Right atrium auricular region (tissue), 2 donors: ENCODE measurements at places on chromosomes 5 and 9. TPM values are rescaled to one million over a fixed set of nuclear protein-coding genes. Genes with fewer than 3 reads are reported as not detected.

IL7R gene
- 3.2 TPM for total RNA-seq

DNA sequence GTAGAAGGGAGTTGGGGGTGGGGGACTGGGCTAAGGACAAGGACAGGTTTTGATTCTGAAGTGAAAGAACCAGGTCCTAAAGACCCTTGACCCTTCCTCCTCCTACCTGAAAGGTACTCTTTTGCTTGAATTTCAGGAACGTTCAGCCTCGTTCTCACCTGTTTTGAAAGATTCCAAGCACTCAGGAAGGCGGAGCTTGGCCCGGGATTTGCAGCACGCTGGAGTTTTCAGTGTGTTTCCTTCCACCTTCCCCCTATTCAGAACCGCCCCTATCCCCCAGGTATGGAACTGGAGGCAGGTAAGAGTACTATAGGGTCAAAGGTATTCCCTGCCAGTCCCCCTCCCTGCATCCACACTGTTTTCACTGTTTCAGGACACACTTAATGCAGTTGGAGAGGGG lies 7.1 kb downstream of the EGR1 start:
- H3K27ac ChIP-seq = no peak overlapping the region
- H3K27me3 ChIP-seq = no peaks in the 10 kb centered on the region
- no peak for DNase-seq
- H3K36me3 ChIP-seq = peaks cover 9% of the 10 kb centered on the region
- H3K4me3 ChIP-seq = no peak overlapping the region

DNA sequence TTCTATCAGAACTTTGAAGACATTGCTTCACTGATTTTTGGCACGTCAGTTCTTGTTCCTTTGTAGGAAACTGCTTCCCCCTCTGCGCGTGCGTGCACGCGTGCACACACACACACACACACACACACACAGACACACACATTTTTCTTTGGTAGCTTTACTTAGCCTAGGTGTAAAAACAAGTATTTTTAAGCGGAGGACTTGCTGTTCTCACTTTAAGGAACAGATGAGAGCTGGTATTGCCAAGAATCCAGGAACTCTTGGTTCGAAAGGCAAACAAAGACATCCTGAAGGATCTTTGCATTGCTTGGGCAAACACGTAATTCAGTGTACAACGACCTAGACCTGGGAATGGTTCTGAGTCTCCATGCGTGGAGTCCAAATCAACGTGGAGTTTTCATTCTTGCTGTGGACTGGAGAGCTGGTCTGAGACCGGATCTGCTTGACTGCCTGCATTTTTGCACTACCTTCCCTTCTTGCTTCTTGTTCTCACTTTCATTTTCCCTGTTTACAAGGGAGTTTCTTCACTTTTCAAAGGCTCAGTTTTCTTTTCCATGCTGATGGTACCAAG lies 8.2 kb downstream of the TMEM268 start:
- no peaks in the 10 kb centered on the region for H3K27me3 ChIP-seq
- no peak overlapping the region for H3K4me3 ChIP-seq
- DNase-seq = no peak
- H3K4me1 ChIP-seq = no peaks in the 10 kb centered on the region
- H3K36me3 ChIP-seq = no peaks in the 10 kb centered on the region

DNA sequence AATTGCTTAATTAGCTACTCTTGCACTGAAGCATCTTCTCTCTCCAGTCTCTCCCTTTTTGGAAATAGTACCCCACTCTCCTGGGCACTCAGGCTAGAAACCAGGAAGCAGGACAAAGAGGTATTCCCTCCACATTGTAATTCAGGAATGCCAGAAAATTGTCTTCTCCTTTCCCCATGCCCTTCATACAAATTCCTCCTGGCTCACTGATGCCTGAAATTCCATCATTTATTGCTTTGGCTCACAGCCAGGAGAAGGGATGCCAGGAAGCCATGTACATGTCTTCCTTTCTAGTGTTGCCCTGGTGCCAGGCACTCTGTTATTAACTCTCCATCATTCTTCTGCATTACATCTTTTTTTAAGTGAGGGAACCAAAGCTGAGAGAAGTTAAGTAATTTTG lies 716.5 kb upstream of the C9orf72 start:
- H3K27ac ChIP-seq = no peak overlapping the region
- H3K4me3 ChIP-seq = no peak overlapping the region

ZFYVE16 gene
- 27.8 TPM for total RNA-seq

MCC gene
- total RNA-seq = 28.8 TPM

DNA sequence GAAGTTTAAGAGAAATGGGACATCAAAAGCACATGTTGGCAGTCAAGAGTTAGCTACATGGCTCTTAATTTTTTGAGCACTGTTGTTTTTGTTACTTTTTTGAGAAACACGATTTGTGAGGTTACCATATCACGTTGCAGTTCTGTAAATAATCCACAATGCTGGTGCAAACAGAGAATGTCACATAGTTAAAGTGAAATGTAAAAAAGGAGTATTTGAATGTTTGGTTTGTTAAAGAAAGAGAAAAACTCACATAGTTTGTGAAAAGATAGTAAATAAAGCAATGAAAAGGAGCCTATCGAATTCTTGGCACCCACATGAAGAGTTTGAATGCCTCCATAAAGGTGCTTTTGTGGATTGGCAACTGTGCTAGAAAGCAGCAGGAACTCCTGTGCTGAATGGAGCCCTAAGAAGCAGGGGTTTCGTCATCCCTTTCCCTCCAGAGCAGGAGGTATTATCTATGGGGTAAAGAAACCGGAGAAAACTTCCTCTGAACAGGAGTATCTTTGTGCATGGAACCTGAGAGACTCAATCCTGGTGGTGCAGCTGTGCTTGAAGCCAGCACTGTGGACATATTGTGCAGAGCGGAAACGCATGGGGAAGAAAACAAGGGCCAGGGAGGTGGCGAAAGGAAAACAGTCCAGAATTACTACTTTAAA lies 148.5 kb upstream of the OTULINL start:
- no peak overlapping the region for H3K4me3 ChIP-seq
- no peaks in the 10 kb centered on the region for H3K27me3 ChIP-seq
- no peak for DNase-seq
- no peak overlapping the region for H3K27ac ChIP-seq

- H3K36me3 ChIP-seq = peaks cover 27% of the 10 kb centered on the region
- H3K27me3 ChIP-seq = no peaks in the 10 kb centered on the region
- DNase-seq = no peak
- no peak overlapping the region for H3K27ac ChIP-seq
These were observed 41.1 kb upstream of the ALDOB start for GRCh38 chr9:101476576-101477208.

GABRB2 gene
- 0.37 TPM for total RNA-seq

DNA sequence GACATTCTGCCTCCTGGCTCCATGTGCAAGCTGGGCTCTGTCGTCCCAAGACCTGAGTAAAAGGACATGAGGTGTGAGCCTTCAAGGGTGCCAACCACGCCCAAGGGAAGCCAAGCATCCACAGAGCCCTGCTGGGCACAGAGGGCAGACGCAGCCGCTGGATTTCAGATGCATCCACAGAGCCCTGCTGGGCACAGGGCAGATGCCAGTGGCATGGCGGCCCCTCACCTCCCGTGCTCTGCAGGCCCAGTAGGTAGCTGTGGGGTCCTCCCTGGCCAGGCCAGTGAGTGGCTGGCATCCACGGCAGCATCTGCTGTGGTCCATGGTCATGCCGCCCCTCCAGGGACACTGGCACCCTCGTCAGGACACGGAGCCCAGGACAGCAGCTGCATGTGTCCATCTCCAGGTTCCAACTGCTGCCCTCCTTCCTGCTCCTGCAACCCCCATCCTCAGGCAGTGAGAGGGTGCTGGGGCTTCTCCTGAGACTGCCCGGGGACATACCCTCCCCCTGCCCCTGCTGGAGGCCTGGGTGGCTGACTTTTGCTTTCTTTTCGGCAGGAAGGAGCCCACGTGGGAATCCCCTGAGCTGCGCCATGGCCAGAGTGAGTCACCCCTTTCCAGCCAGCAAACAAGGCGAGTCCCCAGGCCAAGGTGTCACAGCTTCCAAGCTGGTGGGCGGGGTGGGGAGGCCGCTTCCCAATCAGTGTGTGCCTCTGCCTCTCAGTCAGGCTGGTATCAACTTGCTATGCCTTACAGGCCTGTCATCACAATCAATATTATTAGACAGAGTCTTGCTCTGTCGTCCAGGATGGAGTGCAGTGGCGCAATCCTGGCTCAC lies 4.0 kb upstream of the TRAF2 start:
- no peaks in the 10 kb centered on the region for H3K36me3 ChIP-seq
- no peaks in the 10 kb centered on the region for H3K27me3 ChIP-seq
- H3K27ac ChIP-seq = no peak overlapping the region
- no peak overlapping the region for H3K4me3 ChIP-seq
- H3K4me1 ChIP-seq = no peaks in the 10 kb centered on the region

GRCh38 chr5:88677943-88678769 lies 204.8 kb downstream of the MEF2C start:
- no peak overlapping the region for H3K27ac ChIP-seq
- no peak for DNase-seq
- H3K4me1 ChIP-seq = no peaks in the 10 kb centered on the region
- peaks cover 81% of the 10 kb centered on the region for H3K27me3 ChIP-seq
- no peak overlapping the region for H3K4me3 ChIP-seq
- no peaks in the 10 kb centered on the region for H3K36me3 ChIP-seq

PRDM12 gene
- not detected for total RNA-seq

DNA sequence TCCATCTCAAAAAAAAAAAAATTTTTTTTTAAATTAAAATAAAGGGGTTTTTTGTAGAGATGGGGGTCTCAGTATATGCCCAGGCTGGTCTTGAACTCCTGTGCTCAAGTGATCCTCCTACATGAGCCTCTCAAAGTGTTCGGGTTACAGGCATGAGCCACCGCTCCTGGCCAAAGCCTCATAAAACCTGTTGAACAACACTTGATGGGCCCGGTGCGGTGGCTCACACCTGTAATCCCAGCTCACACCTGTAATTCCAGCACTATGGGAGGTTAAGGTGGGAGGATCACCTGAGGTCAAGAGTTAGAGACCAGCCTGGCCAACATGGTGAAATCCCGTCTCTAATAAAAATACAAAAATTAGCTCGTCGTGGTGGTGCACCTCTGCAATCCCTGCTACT lies 7.7 kb upstream of the NPM1 start:
- H3K36me3 ChIP-seq = no peaks in the 10 kb centered on the region
- no peaks in the 10 kb centered on the region for H3K27me3 ChIP-seq
- no peak overlapping the region for H3K27ac ChIP-seq
- DNase-seq = no peak
- H3K4me1 ChIP-seq = no peaks in the 10 kb centered on the region

GRCh38 chr9:131393622-131394463 lies at the start of gene PRRC2B:
Gene PRRC2B (plus strand): TSS chr9:131394086. CDS start chr9:131430145, 36,059 bp downstream.
- H3K27ac ChIP-seq = peak within 1 kb of the TSS; percentile 95
- peak; percentile 69 for DNase-seq
- no peaks in the 10 kb centered on the region for H3K36me3 ChIP-seq
- H3K4me3 ChIP-seq = peak within 1 kb of the TSS; percentile 77
- no peaks in the 10 kb centered on the region for H3K27me3 ChIP-seq

NMUR2 gene
- total RNA-seq = not detected

DNA sequence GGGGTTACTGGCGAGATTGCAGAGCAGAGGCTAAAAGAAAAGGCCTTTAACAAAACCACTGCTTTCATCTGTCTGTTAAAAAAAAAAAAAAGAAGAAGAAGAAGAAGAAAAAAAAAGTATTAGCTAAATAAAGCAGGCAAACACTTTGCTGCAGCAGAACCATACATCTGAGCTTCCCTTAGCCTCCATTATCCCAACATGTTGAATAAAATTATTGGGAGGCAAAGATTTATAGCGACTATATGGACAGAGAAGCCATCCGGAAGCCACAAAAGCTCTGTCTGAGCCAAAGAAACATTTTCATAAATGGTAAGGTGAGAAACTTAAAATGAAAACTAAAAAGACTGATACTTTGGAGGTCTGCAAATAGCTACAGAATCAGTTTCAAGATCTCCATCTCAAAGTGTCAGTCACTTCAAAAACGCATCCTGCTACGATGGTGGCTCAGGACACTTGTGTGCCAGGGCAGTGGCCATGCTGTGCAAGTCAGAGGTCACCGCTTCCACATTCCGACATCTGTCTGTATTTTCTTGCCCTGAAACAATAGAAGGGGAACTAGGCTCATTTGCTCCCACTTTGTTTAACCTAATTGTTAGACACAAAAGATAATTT lies 9.6 kb downstream of the EFNA5 start:
- no peak overlapping the region for H3K27ac ChIP-seq
- no peaks in the 10 kb centered on the region for H3K4me1 ChIP-seq
- no peak for DNase-seq
- H3K27me3 ChIP-seq = no peaks in the 10 kb centered on the region

DNA sequence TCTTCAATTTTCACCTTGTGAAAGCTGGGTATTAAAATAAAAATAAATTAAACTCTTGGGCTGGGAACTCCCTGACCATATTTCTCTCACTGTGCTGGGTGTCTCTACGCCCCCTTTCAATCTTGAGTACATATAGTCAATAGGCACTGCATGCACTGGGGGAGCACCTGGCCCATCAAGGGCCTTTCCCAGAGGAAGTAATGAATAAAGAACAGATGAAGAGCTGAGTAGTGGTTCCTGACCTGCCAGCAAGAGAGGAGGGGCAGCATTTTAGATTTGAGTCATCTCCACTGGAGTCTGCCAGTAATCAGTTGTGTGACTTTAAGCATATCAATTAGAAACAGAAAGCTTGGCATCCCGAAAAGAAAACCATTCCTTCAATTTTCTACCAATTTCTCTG lies 6.2 kb downstream of the MAPKAP1 start:
- H3K4me1 ChIP-seq = peaks cover 10% of the 10 kb centered on the region
- no peak overlapping the region for H3K4me3 ChIP-seq
- DNase-seq = no peak
- no peaks in the 10 kb centered on the region for H3K27me3 ChIP-seq

- no peaks in the 10 kb centered on the region for H3K27me3 ChIP-seq
- no peak overlapping the region for H3K27ac ChIP-seq
- DNase-seq = no peak
- no peak overlapping the region for H3K4me3 ChIP-seq
- no peaks in the 10 kb centered on the region for H3K4me1 ChIP-seq
- no peaks in the 10 kb centered on the region for H3K36me3 ChIP-seq
These were observed 15.2 kb downstream of the CCDC125 start for GRCh38 chr5:69317391-69317790.

GRCh38 chr9:114153761-114154599 lies 1.4 kb upstream of the COL27A1 start:
- peaks cover 6% of the 10 kb centered on the region for H3K27me3 ChIP-seq
- H3K4me1 ChIP-seq = no peaks in the 10 kb centered on the region
- H3K27ac ChIP-seq = no peak overlapping the region
- peak overlapping the region; percentile 70 for H3K4me3 ChIP-seq
